Activated CD4-positive, CD25-positive, alpha-beta regulatory T cell (primary cell): ENCODE measurements at places on chromosomes 5 and 9.

DNA sequence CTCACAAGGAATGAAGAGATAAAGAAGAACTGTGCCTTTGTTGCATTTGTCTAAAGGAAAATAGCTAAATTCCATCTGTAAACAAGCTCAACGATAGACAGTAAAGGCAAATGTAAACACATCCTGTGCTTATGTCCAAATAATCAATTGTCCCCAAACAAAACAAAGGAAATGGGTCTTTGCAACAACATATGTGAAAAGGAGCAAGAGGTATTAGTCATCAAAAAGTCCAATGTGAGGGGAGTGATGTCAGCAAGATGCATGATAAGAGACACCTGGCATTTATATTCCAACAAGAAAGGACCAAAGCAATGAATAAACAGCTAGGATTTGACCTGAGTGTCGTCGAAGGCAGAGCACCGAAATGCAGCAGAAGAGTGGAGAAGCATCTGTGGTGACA is 209.1 kb downstream of the ASTN2 start:
- no peak for DNase-seq

GRCh38 chr5:157914151-157914788 is 55.3 kb upstream of the CLINT1 start:
- no peak for DNase-seq

DNA sequence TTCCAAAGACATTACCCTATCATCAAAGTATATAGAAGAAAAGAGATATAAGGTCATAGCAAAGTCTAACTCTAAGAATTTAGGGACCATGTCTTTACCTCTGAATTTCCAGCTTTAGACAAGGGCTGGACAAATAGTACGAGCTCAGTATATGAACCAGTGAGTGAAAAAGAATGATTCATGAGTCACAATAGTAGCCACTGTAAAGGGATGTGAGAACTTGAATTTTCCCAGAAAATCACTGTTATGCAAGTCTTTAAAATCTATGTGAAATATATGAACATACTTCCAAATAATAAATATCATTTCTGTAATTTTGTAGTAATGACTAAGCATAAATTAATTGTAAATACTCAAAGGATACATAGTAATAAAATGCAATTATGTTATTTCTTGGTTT is 305.9 kb upstream of the PRR16 start:
- no peak for DNase-seq

GRCh38 chr9:118962426-118962825 is 406.8 kb downstream of the BRINP1 start:
- DNase-seq, result no peak

- no peak for DNase-seq
These were observed 382.7 kb downstream of the CHSY3 start for GRCh38 chr5:130286971-130287370.

GRCh38 chr9:134600836-134601638 is 40.6 kb upstream of the COL5A1 start:
- DNase-seq, result no peak

GRCh38 chr5:122723606-122724352 is 51.1 kb upstream of the SNX2 start:
- DNase-seq, result no peak

- no peak for DNase-seq
These were observed 107.3 kb downstream of the ZNF608 start for GRCh38 chr5:124639095-124639665.

GRCh38 chr5:140000332-140000731 is 42.8 kb downstream of the NRG2 start:
- DNase-seq, result no peak

- DNase-seq, result no peak
These were observed 118.1 kb downstream of the PRDM6 start for GRCh38 chr5:123207081-123207537.

GRCh38 chr9:37432020-37432419 is 9.5 kb downstream of the GRHPR start:
- DNase-seq, result no peak

- DNase-seq, result no peak
These were observed 250.3 kb downstream of the ZSWIM6 start for GRCh38 chr5:61582205-61582820.

DNA sequence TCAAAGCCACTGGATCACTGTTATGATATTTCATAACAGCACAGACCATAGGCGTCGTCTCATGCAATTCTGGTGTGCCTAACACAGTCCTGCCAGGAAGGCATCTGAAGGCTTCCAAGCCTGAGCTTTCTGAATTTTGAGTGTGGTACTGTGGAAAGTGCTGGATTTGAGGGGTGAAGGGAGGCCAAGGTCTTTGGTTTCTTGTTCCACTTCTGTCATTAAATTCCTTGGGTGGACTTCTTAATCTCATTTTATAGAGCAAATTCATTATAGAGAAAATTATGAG is 441.3 kb upstream of the PIK3R1 start:
- no peak for DNase-seq

- no peak for DNase-seq
These were observed 30.4 kb upstream of the B4GALT1 start for GRCh38 chr9:33197279-33198152.

GRCh38 chr5:72587661-72588308 is 80.6 kb upstream of the ZNF366 start:
- DNase-seq, result no peak

DNA sequence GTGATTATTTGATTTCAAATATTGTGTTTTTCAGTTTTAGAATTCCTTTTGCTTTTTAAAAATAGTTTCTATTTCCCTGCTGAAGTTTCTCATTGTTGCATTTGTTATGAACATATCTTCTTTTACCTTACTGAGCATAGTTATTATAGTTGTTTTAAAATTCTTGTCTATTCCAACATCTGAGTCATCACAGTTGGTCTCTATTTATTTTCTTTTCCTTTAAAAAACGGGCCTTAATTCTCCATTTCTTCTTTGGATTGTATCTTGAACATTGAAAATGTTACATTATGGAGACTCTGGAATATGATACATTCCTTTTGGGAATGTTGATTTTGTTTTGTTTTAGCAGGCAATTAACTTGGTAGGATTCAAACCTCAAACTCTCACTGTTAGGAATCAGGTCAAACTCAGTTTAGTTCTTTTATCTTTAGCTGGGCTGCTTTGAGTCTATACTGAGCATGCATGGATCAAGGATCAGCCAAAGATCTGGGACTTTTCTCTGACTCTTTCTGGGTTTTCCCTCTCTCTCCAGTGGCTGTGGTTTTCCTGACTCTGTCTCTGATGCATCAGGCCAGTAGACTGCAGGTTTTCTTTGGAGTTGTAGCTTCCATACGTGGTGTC is 70.3 kb downstream of the TEK start:
- DNase-seq, result no peak

DNA sequence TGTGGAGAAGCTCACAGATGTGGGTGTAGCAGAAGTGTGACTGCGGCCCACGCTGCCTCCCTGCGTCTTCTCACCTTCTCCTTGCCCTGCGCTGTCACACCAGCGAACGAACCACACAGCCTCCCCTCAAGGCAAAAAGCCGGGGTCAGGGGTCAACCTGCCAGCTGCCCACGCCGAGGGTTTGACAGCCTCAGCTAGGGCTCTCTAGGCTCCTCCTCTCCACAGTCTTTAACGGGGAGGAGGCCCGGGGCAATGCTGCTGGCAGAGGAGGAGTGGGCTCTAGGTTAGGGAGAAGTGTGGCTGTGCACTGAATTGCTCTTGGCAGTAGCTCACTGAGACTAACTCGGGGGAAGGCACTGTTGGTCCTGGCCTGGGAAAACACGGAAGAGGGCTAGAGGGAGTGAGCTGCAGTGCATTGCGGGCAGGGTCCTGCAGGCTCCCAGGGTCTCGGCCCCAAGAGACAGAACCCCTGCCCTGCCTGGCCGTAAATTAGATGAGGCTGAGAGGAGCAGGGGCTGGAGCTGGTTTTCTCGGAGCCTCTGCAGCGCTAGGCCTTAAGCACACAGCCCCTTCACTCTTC is 4.2 kb upstream of the TRIM52 start:
- no peak for DNase-seq

DNA sequence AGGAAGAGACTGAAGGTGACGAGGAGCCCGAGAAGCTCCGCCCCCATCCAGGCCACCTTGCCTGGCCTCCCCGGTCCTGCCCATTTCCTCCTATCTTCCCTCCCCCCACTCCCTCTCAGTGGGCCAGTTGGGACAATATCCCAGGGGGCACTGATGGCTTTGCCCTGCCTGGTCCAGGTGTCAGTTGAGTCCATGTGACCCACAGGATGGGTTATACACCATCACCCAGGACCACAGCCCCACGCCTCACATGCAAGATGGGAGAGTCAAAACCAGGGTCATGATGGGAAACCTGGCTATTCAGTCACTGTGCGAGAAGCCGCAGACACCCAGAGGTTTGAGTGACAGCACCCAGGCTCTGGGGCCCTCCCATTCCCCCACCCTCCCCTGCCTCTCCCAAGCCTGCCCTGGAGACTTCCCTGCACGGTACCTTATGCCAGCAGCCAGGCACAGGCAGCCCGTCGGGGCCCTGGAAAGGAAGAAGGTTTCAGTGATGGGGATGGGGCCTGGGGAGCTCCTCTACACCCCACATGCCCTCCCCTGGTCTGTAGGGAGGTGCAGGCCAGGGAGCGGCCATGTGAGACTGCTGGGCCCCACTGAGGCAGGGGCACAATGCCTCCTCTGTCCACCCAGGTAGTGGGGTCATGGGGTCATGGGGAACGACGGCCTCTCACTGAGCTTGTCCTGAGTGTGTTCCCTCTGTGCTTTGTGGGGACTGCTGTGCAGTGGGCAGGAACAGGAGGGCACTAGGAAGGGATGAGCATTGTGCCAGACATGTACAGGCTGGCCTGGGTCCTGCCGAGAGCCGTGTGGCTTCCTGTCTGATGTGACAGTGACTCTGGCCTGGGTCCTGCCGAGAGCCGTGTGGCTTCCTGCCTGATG is 6.3 kb upstream of the PHYKPL start:
- DNase-seq, result no peak

- no peak for DNase-seq
These were observed 5.9 kb upstream of the YTHDC2 start for GRCh38 chr5:113507601-113508000.

GRCh38 chr5:112059579-112060135 is 302.7 kb upstream of the NREP start:
- no peak for DNase-seq

- DNase-seq, result peak; percentile 34
These were observed 129.1 kb downstream of the KCNIP1 start for GRCh38 chr5:170632985-170633234.

DNA sequence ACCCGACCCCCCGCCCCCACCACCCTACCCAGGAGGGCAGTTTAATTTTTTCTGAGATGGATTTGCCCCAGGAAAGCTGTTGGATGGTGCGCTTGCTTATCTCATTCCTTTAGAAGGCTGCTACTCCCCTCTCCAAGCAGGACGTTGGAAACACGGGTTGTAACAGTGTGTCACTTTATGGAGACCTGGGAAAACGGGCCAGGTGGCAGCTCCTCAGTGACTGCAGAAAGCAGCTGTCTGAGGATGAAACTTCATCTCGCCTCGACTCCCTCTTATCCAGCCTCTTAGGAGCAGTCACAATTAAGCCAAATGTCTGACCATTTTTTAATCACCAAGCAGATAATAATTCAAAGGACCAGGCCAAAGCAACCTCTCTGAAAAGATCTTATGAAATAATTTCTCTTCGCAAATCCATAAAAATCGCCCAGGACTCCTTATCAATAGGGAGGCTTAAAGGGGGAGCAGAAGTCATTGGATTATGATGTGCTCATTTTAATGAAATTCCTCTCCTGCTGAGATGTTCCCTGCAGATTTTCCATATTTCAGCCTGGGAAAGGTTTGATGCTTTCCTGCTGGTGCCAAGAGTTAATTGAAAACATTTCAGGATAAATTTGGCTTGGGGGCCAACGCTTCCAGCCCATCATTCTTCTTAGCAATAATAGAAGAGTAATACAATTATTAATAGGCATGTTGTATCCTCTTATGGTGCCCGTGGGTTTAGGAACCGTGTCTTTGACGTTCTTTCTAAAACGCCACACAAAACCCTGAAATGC is 26.0 kb downstream of the GAS1 start:
- no peak for DNase-seq

- no peak for DNase-seq
These were observed 2125.4 kb upstream of the WWC1 start for GRCh38 chr5:166166071-166166470.

DNA sequence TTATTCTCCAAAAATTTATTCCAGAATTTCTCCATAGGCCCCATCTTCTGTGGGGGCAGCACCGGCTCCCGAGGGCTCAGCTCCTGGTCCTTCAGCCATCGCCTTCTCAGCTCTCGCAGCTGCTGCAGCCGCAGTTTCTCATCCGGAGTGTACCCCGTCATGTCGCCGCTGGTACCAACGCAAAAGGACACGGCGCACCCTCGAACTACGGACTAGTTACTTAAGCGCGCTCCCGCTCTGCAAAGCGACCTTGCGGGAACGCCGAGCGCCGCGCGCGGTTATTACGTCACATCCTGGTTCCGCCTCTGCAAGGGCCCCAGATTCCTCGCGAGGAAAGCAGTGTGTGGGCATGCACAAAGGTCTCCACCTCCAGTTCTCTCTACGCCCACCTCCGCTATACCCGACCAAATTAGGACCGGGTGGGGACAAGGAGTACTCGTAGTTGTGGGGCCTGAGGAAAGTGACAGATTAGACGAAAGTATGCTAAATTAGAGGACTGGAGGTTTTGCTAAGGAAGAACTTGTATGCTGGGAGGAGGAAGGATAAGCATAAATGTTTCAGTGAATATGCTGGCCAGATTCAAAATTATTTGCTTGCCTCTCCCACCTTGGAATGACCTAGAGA is at the start of gene NDUFB6:
Gene NDUFB6 (minus strand): TSS at position 260 of the 624 bp plus-strand sequence. CDS start 99 bp downstream, at position 161.
- DNase-seq, result peak; percentile 91

GRCh38 chr9:133029994-133030316 is 842 bp upstream of the GTF3C5 start:
- no peak for DNase-seq

GRCh38 chr9:110257097-110257841 is 962 bp upstream of the TXN start:
- DNase-seq, result no peak

DNA sequence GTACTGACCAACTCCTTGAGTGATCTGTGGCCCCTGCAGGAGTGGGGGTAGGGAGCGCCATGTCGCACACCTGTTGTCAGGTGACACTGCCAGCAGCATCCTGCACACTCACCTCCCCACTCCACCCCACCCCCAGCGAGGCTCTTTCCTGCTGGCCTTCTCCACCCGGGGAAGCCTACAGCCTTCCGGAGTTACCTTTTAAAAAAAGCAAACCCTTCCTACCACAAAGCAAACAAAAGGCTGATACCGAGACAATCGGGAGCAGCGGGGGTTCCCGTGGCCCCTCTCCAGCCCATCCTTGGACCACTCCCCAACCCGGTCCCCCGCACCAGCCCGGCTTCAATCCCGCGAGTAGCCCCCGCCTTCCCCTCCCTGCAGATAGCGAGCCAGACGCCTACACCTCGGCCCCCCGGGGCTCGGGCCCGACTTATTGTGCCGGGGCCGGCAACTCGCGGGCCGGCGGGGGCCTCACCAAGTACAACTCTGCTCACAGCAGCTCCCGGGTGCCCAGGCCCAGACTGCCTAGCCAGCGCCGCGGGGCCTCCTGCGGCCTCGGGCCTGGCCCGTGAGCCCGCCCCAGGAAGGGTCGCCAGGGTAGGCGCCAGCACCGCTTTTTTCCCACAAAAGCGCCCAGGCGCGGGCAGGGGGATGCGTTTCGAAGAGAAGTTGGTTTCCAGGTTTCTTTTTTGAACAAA is 724 bp downstream of the MACROH2A1 start:
- DNase-seq, result peak; percentile 28

GRCh38 chr5:132228241-132229035 is 785 bp upstream of the P4HA2 start:
- DNase-seq, result no peak

- DNase-seq, result no peak
These were observed 403.3 kb upstream of the PTPRD start for GRCh38 chr9:11016081-11016480.
